Cortex of kidney (tissue), 1 donor: ENCODE measurements at places on chromosomes 6 and 20.

GRCh38 chr20:31669876-31670275 is 32.2 kb downstream of the COX4I2 start:
- no peak for DNase-seq

- no peak for DNase-seq
These were observed 115.4 kb upstream of the BTN3A2 start for GRCh38 chr6:26249707-26249956.

DNA sequence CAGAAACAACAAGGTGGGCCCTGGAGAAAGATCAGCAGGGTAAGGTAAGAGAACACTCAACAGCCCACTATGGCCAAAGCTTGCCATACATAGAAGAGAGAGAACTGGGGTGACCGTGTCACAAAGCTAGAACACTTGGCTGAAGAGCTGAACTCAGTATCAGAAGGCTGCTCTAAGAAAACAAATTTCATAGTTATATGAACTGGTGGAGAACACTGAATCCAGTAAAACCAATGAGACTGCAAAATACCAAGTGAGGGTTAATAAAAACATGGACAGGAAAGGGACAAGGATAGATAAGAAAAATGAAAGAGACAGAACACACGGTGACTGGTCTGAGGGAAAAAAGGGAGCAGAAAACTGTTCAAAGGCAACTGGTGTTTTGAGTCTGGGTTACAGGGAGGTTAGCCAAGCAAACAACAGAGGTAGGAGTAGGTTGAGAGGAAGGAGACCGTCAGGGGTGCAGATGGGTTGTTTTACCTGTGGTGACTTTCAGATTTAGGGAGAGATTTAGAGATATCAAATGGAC is 56.5 kb downstream of the GMDS start:
- DNase-seq: no peak

DNA sequence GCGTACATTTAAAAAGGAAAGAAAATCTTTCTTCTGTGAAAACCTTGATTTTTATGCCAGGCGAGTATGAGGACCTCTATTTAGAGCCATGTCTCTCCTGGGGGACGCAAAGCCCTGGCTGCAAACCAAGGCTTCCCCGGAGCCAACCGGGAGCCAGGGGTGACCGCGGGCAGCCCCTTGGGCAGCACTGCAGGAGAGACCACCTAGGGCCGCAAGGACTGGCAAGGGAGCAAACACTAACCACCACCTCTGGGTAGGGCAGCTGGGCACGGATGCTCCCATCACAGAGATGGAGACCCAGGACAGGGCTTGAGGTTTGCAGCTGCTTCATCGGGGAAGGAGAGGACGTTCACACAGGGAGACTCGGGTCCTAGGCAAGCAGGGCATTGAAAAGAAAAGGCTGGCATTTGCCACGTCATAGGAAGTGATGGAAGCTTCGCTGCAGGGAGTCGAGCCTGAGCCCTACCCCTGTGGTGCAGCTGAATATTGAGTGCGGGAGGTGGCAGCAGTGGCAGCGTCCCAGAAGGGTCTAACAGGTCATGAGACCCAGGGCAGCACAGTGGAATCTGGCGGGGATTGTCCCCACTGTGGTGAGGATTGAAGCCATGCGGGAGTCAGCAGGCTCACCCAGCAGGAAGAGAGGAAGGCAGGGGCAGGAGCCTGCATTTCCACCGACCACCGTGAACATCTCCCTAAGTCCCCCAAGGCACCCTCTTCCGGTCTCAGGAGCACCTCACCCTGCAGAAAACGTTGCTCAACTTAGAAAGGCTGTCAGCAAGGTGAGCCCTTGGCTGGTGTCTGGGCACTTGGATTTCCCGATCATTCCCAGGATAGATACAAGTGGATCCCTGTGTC is 156.2 kb upstream of the CST7 start:
- no peak for DNase-seq

- DNase-seq: no peak
These were observed 111.3 kb downstream of the PRDM1 start for GRCh38 chr6:106197441-106197840.

DNA sequence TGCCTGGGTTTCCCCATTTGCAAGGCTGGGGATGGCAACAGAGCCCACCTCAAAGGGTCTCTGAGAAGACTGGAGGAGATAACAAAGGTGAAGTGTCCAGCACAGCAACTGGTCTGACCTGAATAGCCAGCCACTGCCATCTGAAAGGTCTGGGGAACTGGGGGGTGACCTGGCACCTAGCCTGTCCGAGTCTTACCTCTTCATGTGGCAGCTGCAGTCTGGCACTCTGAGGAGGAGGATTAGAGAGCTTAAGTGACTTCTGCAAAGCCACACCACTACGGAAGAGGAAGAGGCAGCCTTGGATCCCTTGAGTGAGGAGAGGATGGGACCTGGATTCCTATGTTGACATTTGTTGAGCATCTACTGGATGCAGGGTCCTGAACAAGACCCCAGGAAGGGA is 22.2 kb downstream of the C20orf203 start:
- no peak for DNase-seq

- DNase-seq: no peak
These were observed 136.9 kb downstream of the BTBD3 start for GRCh38 chr20:12054556-12054955.

DNA sequence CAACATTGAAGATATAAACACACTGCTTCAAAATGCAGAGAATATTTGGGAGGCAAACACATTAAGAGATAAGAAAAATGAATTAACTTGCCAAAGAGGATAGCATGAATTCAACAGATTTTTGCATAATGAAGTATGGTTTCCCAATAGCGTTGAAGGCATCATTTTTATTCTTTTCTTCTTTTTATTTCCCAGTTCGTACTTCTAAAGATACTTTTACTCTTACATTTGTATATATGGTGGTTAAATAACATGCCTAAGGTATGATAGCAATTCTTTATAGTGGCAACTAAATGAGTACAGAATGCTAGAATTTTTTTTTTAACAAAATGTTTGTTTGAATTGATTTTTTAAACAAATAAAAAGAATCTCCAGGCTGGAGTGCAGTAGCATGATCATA is 473.4 kb upstream of the MARCKS start:
- DNase-seq: no peak

- DNase-seq: no peak
These were observed 1126.4 kb upstream of the CITED2 start for GRCh38 chr6:140500849-140501248.

DNA sequence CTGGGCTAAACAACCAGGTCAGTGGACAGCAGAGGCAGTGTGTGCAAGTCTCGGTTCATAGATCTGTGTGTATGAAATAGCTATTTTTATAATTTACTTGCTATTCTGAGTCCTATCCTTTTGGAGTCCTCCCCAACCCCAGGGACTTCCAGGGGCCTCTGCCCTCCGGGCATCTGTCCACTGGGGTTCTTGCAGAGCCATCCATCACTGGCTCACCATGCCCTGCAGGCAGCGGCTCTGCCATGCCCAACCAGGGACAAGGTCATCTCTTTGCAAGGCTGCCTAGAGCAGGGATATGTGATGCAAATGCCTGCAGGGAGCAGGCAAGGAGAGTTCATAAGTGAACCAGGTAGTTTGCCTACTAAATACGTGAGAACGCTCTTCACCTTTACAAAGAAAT is 10.5 kb upstream of the BEND3 start:
- DNase-seq: no peak

DNA sequence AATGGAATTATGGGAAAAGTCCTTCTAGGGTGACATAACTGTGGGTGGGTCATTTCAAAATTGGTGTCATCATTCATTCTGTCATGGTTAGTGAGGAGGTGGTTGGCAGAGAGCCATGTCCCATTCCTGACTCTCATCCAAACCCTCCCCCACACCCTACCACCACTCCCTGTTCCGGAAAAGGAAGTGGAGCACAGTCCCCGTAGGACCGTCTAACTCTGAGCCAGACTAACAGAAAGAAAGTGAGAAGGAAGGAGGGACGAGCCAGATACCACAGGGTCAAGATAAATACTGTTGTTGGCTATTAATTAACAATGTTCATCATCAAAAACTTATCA is 4.8 kb downstream of the TRIM10 start:
- no peak for DNase-seq

DNA sequence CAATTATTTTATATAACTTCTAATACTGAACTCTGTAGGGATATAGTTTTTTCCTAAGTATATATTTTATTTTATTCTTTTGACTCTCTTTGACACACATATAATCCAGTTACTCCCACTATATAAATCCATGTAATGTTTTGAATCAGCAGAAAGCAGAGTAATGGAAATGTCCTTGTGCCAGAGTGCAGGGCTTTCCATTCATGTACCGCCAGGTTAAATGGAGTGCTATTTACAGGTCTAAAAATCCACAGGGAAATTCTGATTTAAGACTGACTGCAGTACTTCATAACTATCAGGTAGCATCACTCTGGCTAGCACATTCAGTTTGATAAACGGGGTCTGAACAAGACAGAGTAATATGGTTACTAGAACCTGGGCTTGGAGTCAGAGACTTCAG is 626.8 kb downstream of the COL12A1 start:
- no peak for DNase-seq

- DNase-seq: no peak
These were observed 19.2 kb downstream of the BLTP3A start for GRCh38 chr6:34810936-34811632.

- no peak for DNase-seq
These were observed 9.6 kb downstream of the TBXT start for GRCh38 chr6:166157930-166158617.

DNA sequence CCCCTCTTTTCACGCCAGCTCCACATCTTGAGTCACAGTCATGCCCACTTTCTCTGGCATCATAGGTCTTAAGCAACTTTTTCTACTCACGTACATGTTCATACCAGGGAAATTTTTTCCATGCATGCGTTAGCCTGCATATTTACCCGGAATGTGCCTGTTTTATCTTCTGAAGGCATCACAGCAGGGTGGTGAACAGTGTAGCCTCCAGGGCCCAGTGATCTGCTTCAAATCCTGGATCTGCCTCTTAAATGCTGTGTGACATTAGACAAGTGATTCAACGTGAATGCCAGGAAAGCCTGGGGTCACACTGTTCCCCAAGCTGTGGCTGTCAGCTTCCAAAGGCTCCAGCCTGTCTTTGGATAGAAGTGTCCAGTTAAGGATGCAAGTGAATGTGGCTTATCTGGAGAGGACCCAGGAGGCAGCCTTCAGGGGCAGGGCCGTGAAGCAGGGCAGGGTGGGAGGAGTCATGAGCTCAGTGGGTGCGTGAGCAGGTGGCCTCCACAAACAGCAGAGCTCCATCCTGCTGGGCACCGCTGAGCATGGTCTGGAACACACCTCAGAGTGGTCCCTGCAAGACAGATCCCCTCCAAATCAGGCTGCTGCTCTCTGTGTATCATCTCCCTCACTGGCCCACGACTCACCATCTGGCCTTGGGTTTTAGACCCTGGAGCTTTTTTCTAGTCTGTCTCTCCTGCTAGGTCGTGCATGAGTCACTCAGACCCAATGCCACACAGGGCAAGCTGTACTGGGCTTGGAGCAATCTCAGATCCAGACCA is 30.4 kb upstream of the CD93 start:
- no peak for DNase-seq

DNA sequence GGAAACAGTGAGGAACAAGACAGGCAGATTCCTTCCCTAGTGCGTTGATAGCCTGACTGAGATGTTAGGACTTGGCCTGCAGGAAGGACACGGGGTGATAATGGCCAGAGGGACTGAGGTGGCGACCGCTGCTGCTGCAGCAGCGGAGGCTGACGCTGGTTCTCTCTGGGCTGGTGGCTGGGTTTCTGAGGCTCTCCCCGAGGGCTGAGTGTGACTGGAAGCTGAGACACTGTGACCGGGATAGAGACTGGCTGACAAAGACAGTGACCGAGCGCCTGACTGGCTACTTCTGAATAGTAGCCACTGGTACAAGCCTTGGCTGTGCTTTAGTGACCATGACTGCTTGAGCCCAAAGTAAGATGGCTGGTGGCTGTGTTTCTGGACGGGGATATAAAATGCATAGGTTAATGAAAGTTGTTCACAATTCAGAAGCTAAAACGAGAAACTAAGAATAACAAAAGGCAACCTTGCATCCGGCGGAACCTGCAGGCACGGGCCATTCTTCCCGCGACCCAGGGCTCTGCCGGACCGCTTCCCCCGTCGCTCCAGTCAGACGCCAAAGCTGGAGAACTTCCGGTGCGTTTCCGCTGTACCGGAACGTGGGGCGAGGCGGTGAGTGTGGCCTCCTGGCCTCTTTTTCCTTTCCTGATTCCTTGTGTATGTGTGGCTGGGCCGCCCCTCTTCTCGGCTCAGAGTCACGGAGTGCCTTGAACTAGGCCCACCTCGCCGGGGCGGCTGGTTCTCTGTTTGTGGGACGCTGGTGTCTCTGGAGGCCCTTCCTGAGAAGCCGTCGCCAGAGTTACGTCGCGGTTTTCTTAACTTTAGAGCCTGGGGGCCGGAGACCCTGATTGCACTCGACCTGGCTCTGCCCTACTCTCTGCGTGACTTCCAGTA is at the start of gene AAR2:
Gene AAR2, plus strand, starts transcription at position 587 of the 894 bp plus-strand sequence. CDS start 3,391 bp downstream, outside the sequence.
- DNase-seq: no peak

- DNase-seq: no peak
These were observed 31.1 kb downstream of the BRPF3 start for GRCh38 chr6:36227379-36228228.

DNA sequence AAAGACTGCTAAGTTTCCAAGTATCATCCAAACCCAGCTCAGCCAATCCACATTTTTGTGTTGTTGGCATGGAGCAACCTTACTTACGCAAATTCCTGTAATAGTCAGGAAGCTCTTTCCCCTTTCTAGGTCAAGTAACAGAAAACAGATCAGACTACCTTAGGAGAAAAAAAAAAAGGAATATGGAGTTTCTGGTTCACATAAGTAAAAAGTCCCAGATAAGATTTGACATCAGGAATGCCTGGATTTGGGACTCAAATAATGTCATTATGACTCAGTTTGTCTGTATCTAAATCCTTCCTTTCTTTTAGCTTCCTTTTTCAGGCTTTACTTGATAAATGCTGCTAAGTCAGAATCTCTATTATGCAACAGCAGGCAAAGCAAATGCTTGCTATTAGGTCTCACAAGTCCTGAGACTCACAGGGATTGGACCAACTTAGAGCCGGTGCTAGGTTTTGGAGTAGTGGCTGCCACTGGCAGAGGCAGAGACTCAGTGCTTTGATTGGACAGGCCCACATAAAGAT is 44.5 kb downstream of the NCOA7 start:
- DNase-seq: no peak

GRCh38 chr6:55496201-55496600 is 82.8 kb downstream of the HMGCLL1 start:
- no peak for DNase-seq

- no peak for DNase-seq
These were observed 10.3 kb upstream of the R3HDML start for GRCh38 chr20:44326391-44327159.

- DNase-seq: no peak
These were observed 40.5 kb upstream of the VEGFA start for GRCh38 chr6:43729537-43729936.

GRCh38 chr6:2756241-2756640 is 5.5 kb upstream of the MYLK4 start:
- no peak for DNase-seq
